ENCODE measurements at places on chromosomes 5 and 9.

- DNase-seq: no peak
These were observed 1175.5 kb downstream of the DTWD2 start for GRCh38 chr5:117812861-117813260.

- no peak for DNase-seq
These were observed 77.3 kb upstream of the ATP10B start for GRCh38 chr5:160929360-160929759.

DNA sequence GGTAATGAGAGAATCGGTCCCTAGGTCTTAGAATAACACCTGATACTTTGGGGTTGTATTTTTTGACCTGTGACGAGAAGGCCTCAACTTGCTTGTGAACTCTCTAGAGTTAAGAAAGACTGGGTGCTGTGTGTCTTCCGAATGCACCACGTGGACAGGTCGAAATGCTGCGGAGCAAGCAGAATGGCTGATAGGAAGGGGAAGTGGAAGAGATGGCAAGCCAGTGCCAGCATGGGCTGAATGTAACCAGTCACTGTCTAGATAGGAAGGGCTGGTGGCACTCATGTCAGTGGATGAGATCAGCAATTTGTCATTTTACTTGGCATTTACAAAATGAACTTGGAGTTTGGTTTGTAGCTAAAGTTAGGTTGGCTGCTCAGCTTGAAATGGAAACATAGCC is 5.6 kb downstream of the OTULINL start:
- no peak for DNase-seq

DNA sequence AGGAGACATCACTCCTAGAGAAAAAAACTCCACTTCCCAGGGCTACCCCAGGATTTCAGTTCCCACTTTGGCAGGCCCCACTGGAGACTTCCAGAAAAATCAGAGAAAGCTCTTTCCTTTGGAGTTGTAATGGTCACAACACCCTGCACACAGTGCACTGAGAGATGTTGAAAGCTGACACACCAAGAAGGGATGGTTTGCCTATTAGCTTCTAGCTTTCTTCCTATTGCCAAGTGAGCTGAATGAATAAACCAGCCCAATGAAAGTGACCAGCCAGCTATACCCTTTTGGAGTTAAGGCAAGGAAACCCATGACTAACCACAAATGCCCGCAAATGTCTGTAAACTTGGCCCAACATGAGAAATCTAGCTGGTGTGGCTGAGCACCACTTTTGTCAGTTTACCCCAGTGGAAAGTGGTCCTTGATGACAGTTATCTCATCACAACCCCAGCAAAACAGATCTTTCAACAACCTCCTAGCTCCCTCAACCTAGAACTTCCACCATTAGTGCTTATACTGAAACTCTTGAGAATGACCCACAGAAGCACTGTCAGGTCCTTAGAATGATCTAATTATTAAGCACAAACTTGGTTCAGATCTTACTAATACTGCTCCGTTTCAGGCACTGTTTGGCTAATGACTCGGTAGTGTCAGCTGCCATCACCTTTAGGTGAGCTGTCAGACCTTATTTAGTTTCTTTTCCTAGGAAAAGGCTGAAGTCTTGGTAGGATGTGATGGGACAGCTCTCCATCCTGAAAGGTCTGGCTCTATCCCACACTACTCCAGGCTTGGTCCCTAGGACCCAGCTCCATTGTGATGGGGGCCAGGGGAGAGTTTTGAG is 11.2 kb downstream of the IRF1 start:
- DNase-seq: no peak

DNA sequence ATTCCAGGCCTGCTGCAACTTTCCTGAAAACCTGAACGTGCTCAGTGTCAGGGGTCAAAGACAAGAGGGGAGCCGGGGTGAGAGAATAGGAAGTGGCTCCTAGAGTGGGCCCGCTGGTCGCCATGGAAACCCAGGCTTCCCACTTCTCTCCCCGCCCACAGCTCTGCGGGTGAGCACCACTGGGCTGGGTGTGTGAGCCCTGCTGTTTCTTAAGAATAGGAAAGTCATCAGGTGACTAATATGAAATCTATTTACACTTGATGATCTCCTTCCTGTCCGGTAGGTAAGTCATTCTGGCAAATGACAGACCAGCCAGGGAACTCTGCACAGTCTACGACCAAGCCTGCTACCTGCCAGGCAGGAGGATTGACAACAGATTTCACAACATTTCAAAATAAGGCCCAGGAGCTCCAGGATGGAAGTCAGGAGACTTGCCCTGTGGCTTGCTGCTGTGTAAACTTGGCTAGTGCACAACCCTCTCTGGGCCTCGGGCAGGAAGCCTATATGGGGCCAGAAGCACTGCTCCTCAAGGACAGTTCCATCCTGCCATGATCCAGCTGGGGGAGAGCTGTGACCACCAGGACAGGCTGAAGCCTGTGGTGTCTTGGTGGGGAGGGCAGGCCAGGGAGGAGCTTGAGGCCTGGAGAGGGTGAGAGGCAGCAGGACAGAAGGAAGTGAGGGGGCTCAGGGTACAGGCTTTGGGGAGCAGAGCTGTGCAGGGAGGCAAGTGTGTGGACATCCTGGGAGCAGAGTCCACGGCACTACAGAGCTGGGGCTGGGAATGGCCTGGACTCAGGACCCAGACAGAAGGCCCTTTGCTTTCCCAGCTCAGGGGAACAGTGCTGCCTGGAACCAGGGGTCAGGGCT is 60.6 kb downstream of the SHB start:
- DNase-seq: peak; percentile 59

GRCh38 chr5:121525706-121526105 is 326.0 kb upstream of the FTMT start:
- no peak for DNase-seq

- DNase-seq: no peak
These were observed 43.5 kb upstream of the PCAT7 start for GRCh38 chr9:94511134-94511954.

- DNase-seq: no peak
These were observed 82.6 kb downstream of the OSTF1 start for GRCh38 chr9:75170898-75171360.

DNA sequence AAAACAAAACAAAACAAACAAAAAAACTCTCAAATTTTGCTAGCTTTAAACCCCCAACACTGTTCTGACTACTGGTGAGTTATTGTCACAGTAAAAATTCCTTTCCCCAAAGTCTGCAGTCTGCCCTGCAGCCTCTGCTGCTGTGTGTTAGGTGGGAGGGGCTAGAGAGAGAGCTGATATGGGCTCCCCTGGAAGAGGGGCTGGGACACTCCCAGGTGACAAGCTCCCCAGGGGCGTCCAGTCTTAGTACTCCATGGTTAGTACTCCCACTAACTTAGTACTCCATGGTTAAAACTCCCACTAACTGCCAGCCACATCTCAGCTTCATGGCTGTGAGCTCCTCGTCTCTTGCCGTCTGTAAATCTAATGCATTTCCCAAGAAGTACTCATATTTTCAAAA is 191.9 kb downstream of the FANCC start:
- DNase-seq: no peak

DNA sequence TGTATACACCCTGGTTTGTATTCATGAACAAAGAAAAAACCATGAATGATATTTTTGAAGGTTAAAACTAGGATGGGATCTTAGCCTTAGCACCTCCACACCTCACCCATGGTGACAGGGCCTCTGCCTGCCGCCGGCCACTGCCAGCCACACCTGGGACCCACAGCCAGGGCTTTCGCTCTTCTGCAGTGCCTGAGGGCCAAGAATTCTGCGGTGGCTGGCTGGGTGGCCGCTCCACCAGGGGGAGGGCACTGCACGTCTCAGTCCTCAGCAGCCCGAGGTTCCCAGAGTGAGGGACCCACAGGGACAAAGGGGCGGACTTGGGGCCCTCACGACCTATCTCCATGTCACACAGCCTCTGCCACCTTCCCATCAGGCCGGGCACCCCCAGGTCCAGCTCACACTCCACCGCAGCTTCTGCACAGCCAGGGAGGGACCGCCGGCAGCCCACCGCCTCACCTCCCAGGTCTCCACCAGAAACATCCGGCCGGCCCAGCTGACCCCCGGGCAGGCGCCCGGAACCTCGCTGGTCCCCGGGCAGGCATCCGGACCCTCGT is 6.9 kb downstream of the EXD3 start:
- DNase-seq: no peak

- DNase-seq: no peak
These were observed 22.7 kb upstream of the CYSTM1 start for GRCh38 chr5:140152022-140152999.

DNA sequence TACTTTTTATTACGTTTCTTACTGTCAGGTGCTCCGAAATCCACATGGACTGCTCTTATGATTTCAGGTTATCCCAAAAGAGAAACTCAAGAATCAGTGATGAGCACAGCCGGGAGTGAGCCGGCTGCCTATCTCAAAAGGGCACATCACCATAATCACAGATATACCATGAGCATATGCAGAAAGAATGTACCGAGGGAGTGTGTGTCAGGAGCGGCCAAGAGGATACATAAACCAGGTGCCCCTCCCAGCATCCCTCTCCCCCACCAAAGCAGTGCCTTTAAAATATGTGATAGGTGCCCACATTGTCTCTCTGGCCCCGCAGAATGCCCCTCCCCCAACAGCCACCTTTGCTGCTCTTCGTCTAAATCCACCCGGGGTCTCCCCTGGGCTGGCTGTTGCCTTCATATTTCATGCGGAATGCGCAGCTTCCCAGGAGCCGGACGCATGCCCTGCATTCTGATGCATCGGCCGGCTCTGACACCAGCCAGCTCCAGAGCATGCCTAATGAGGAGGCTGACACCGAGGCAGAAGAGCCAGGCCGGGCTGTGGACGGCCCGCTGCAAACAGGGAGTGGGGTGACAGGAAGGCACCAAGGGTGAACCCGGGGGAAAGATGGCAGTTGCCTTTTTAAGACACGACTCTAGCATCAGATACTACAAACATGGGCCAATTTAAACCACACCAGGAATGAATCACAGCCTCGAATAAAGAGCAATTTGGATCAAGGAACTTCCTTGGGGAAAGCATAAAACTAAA is 652.3 kb downstream of the BNC2 start:
- DNase-seq: no peak

DNA sequence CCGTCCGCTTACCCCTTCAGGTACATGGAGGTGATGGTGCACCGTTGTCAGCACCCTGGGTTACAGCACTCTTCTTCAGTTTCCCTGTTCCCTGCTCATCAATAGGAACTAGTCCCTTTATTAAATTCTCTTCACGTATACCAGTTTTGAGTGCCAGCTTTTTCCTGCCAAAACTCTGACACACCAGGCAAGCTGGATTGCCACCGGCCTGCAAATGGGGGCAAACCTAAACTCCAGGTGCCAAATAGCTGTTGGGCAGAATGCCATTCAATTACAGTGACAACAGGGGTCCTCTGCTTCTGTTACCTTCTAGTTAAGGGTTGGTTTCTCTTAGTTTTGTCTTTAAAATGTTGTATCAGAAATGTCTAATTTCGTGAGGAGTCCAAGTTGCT is 400.4 kb downstream of the OSTF1 start:
- no peak for DNase-seq

DNA sequence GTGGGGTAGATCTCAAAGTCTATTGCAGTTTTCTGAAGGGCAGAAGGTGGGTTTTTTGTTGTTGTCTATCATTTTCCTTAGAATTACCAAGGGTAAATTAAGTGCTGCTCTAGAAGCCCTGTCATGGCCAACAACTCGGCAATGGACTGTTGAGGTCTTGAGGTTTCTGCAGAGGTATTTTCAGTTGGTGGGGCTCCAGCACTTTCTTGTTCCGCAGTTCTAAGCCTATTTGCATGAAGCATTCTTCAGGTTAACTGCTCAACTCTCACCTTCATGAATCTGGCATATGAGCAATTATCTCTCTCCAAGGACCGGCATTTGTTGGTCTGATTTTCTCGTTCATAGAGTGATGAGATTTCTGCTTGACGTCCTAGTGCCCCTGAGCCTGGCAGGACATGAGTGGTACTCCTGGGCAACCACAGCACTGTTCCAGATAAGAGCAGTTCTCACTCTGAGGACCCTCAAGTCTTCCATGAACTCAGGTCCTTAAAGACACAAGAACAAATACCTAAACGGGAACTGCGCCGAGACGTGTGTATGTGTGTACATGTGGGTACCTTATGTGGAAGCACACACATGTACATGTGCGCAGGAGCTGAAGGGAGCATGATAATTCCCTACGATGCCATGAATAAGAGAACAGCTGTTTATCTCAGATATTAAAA is 544.5 kb downstream of the CSNK1G3 start:
- DNase-seq: no peak

GRCh38 chr5:52920929-52921328 is 68.2 kb upstream of the ITGA2 start:
- no peak for DNase-seq

- DNase-seq: no peak
These were observed 1150.8 kb upstream of the CDH6 start for GRCh38 chr5:30042677-30043076.

DNA sequence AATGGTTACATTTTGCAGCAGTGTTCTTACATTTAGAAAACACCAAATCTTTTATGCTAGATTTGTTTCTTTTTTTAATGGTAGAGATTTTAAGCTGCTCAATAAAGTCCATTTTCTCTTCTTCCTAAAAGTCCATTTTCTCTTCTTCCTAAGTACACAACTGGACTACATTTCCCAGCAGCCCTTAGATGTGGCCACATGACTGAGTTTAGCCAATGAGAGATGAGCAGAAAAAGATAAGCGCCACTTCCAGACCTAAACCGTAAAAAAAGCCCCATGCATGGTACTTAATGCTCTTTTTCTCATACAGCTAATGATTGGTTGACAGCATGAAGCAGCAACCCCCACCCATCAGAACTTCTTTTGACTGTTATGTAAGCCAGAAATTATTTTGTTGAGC is 206.7 kb downstream of the FAM114A2 start:
- peak; percentile 49 for DNase-seq

GRCh38 chr9:31671011-31671410 is 713.4 kb upstream of the ACO1 start:
- no peak for DNase-seq

DNA sequence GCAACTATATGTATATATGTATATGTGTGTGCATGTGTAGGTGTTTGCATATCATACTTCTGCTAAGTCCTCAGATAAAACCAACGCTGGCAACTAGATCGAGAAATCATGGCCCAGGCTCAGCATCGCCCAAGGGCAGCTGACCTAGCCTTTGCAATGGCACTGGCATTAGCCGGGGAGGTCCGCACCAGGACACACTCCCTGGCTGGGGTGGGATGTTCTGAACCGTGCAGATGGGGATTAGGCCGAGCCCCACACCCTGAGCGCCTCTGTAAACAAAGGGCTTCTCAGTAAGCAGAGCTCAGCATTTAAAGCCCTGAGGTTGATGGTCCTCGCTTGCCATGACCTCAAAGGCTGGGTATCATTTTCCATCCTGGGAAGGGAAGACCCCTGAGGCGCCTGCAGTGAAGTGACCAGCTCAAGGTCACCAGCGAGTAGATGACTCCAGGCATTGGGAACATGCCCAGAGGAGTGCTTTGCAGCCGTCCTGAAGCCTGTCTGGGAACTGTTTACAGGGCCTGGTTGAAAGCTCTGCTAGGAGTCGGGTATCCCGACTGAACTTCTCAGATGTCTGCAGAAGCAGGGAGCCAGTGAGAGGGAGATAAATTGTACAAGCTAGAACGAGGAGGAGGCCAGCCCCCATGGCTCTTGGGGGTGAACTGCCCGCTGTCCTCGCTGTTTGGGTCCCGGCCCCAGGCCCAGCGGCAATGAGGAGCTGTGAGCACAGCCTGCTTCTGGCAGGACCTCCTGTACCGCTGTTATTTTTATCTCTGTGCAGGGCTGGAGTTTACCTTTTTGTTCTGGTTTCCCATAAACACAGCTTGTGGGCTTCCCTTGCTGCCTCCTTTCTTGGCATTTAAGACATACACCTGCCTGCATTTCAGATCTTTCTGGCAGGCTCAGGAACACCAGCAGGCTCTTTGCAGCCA is 18.4 kb downstream of the GADD45G start:
- no peak for DNase-seq
